ENCODE measurements at places on chromosomes 6 and 20.

DNA sequence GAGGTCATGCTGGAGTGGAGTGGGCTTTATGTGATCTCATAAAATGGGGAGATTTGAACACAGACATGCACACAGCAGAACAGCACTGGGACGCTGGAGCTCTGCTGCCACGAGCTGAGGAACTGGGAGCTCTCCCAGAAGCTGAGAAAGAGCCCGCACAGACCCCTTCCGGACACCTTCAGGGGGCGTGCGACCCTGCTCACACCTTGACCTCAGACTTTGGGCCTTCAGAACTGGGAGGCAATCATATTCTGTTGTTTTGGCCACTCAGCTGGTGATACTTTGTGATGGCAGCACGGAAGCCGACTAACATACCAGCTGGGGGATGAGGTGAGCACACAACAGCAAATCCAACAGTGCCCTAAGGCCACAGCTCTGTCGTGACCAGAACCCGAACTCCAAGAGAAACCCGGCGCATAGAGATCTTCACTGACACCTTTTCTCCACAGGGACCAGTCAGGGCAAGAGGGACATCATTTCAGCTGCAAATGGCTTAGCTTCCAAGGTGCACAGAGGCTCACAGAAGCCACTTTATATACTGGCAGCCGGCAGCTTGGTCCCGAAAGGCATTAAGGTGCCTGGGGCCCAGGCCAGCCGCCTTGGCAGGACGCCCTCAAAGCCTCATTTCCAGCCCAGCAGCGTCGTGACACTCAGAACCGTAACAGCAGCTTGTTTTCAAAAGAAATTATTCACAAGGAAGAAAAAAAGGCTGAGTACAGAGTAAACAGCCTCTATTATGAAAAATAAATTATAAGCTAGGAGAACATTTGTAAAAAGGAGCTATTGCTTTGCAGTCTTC lies 89.3 kb downstream of the RNASET2 start:
- DNase-seq = no peak

- DNase-seq = no peak
These were observed 65.2 kb downstream of the CDKAL1 start for GRCh38 chr6:20599302-20600051.

GRCh38 chr6:10268111-10268510 lies 146.8 kb downstream of the TFAP2A start:
- DNase-seq = no peak

GRCh38 chr6:43095939-43096338 lies 19.8 kb downstream of the PTK7 start:
- DNase-seq = peak; percentile 45

DNA sequence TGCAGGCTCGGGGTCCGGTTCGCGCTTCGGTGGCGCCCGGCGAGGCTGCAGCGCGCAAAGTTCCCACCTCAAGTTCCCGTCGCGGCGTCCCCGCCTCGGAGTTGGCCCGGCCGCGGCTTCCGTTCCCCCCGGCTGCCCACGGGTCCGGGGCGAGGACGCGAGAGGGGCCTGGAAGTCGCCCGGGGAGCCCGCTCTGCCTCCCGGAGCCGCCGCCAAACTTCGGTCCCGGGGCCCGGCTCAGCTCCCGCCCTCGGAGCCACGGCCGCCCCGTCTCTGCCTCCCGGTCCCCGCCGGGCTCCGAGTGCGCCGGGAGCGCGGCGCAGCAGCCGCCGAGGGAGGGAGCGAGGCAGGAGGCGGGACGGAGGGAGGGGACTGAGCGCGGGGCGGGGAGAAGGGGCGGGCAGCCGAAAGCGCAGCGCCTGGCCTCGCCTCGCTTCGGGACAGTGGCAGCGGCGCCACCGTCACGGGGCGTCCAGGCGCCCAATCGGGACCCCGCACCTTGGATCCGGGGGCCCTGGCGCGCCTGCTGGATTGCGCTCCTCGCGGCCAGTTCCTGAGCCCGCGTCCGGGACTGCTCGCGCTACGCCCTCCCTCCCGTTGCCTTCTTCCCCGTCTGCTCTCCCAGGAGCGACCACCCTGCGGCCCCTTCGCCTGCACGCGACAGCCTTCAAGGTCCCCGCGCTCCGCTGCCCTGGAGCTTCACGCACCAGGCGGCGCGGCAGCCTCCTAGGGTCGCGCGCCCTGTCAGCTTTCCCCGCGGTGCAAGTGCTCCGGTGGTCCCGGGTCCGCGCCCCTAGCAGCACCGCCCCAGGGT lies at the start of gene KCNG1:
KCNG1 (minus strand) TSS at position 305 of the 814 bp plus-strand sequence. CDS start 12,769 bp downstream, outside the sequence.
- peak; percentile 79 for DNase-seq

- DNase-seq = no peak
These were observed 75.1 kb upstream of the PTPRK start for GRCh38 chr6:128595544-128595943.

DNA sequence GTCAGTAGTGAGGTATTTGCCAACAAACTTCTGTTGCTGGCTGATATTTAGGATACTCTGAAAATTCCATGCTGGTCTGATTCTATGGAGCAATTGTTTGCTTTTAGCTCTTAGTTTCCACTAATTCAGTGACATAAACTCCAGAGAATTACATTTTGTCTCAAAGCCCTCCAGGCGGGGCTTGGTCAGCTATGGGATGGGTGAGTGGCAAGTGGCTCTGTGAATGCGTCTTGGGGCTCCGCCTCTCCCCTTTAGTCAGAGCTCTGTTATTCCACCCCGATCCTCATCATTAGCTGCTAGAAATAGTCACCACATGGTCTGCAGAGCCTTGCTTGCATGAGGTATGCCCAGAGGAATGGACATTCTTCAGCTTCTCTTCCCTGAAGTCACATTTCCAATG lies 540.6 kb downstream of the QKI start:
- no peak for DNase-seq

DNA sequence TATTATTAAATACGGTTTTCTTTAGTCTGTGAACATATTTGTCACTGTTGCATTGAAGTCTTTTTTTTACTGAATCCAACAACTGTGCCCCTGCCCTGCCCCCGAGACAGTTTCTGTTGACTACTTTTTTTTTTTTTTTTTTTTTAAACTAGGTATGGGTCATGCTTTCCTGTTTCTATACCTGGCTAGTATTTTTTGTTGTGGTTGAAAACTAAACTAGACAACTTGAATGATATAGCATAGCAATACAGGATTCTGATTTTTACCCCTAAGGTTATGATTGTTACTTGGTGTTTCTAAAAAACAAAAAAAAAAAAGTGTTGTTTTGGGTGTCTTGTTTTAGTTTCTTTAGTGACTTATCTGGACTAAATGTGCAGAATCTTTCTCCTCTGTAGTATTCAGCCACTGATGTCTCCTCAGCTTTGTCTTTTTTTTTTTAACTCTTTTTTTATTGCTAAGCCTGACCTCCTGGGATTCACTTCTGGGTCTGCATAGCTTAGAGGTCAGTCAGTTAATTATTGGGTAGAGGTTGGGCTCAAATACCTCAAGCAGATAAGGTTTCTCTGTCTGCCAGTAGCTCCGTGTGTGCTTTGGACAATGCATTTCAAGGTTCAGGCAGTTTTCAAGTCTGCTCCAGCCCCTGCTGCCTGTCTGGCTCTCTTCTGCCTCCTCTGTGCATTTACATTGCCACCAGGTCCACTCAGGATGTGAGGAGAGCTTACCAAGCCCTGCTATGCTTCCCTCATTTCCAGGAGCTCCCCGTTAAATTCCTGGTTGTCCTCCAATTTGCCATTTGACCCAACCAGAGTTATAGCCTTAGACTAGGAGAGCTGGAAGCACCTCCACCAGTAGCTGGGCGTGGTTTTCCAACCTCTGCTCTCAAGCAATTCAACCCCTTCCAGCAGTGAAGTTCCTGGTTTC lies 91.4 kb downstream of the SYNDIG1 start:
- DNase-seq = no peak

- no peak for DNase-seq
These were observed 470.5 kb upstream of the CITED2 start for GRCh38 chr6:139844907-139845306.

GRCh38 chr6:160455541-160456213 lies 107.5 kb downstream of the SLC22A3 start:
- DNase-seq = peak; percentile 66

DNA sequence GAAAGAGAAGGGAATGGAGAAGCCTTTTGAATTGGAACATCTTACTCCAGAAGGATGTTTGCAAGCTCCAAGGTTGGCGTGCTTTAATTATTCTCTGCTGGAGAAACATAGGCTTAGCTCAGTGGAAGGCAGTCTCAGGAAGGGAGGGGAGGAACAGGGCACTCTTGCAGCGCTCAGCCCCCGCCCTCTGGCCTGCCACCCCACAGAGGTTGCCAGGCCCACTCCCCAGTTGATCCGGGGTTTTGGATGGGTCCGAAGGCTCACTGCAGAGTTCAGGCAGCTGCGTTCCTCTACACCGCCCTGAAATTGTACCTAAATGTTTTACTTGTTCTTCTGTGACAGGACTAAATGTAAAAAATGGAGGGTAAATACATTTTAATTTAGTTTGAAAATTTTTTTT lies 155.2 kb upstream of the DTNBP1 start:
- DNase-seq = no peak

GRCh38 chr20:47790580-47790965 lies 5.3 kb upstream of the SULF2 start:
- DNase-seq = no peak

GRCh38 chr6:35046862-35047261 lies 94.3 kb downstream of the TCP11 start:
- peak; percentile 79 for DNase-seq

GRCh38 chr6:107509506-107509905 lies 19.6 kb downstream of the SOBP start:
- no peak for DNase-seq

GRCh38 chr6:112923940-112924587 lies 576.9 kb downstream of the RFPL4B start:
- no peak for DNase-seq

DNA sequence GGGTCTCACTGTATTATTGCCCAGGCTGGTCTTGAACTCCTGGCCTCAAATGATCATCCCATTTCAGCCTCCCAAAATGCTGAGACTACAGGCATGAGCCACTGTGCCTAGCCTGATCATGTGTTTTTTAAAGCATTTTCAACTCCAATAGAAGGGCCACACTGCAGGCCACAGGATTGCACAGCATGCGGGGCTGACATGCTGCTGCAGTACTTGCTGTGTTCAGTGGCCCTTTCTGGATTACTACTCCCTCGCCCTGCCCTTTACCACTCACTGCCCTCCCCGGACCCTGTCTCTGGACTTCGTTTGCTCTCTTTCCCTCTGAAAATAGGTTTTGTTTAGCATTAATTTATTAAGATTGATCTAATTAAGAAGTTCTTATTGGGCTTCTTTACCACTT lies 37.3 kb downstream of the HECA start:
- no peak for DNase-seq

DNA sequence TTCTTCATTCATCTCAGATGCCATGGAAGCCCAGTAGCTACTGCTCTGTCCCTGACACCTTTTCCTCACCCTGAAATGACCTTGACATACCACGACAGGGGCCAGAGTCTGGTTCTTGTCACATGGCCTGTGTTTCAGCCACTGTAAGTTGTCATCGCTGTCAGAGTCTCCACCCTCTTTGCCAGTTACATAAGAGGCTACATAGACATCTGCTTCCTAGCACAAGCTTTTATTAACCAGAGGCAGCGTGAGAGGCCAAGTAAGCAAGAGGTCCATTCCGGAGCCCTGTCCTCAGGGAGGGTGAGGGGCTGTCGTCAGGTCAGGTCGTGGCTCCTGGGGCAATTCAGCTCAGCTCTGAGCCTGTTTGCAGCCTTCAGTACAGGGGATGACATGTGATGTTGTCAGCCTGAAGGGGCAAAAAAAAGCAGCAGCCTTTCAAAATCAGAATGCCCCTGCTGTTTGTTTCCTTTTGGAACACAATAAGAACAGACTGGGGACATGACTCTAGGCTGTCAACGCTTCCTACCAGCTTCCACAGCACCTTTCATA lies 146.3 kb downstream of the MTFR2 start:
- no peak for DNase-seq

DNA sequence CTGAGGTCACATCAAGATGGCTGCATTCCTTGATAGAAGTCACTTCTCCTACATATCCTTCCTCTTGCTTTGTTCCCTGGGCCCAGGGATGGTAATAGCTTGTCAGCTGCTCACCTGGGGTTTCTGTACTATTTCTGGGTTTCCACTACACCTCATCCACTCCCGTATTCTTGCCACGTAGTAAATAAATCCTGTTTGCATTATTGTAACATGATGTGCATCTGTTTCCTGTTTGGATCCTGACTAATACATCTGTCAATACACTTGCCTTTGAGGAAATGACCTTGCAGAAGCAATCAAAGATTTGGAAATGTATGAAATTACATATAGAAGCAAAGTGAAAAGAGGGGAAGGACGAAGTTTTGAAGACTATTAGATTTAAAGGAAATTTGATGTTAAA lies 619.0 kb downstream of the PHF3 start:
- no peak for DNase-seq

- no peak for DNase-seq
These were observed 7.7 kb downstream of the RBM39 start for GRCh38 chr20:35734374-35734773.

DNA sequence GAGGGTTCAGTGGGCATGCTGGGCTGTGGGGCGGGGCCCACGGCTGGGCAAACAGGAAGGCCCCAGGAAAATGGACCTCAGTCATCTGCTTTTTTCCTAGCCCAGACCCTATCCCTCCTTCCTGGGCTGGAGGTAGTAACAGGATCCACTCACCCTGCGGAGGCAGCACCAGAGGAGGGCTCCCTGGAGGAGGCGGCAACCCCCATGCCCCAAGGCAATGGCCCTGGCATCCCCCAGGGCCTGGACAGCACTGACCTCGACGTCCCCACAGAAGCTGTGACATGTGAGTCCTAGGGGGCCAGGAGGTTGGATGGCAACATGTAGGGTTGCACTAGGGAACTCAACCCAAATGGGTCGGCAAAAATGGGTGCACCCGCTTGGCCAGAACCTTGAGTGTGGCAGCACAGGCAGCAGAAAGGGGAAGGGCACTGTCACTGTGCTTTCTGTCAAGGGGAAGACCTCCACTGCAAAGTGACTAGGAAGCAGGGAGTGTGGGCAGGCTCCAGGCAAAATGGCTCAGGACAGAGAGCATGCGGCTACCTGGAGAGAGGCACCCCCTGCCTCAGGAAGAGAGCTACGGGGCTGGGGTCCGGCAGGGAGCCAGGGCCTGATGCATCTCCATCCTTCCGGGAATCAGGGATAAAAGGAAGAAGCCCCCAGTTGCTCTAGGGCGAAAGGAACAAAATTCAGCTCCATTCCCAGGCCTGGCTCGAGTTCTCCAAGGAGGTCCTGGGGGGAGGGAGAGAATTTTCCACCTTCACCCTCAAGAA lies 7.9 kb downstream of the MDFI start:
- no peak for DNase-seq

- no peak for DNase-seq
These were observed 126.8 kb downstream of the IPCEF1 start for GRCh38 chr6:154229786-154230185.

- no peak for DNase-seq
These were observed 124.4 kb downstream of the KCNQ5 start for GRCh38 chr6:72746276-72746675.

GRCh38 chr6:69825904-69826303 lies 29.1 kb upstream of the LMBRD1 start:
- DNase-seq = no peak

DNA sequence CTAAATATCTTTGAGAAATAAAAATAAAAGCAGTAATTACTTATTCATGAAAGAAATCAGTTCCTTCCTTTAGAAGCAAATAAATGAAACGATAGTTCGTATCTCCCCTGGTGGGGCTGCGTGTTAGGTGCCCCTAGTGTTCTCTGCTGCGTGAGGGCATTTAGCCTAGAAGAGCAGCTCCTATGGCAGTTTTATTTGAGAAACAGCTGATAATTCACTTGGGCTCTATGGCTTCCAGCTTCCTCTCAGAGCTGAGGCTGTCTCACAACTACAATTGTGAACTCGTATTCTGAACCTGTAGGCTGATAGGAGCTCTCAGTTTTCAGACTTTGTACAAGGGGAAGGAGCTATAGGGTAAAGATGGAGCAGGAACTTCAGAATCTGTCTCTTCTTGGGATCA lies 540.0 kb upstream of the MAP3K7 start:
- DNase-seq = no peak

GRCh38 chr6:72205500-72205899 lies 319.1 kb downstream of the RIMS1 start:
- DNase-seq = no peak
